ENCODE measurements at places on chromosomes 16 and 17.

GRCh38 chr17:79836510-79836971 is 2.7 kb downstream of the CBX4 start:
- DNase-seq, result no peak

- no peak for DNase-seq
These were observed 9.3 kb downstream of the SBK1 start for GRCh38 chr16:28301620-28302019.

DNA sequence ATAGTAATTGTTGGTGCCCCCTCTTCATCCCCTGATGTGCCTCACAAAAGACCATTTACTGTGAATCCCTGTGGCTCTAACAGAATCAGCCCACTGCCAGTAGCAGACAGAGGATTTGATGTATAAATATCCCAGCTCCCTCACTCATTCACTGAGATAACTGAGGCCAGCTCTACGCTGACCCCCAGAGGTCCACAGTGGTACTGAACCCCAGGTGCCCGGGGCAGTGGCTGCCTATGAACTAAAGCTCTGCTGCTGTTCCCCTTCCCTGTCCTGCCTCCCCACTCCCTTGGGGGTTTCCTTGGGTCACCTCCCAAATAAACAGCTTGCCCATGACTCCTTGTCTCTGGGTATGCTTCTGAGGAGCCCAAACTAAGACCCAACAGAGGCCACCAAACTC is 295.8 kb downstream of the FOXL1 start:
- DNase-seq, result peak; percentile 5

GRCh38 chr17:68248199-68248825 is 469 bp downstream of the AMZ2 start:
- no peak for DNase-seq

DNA sequence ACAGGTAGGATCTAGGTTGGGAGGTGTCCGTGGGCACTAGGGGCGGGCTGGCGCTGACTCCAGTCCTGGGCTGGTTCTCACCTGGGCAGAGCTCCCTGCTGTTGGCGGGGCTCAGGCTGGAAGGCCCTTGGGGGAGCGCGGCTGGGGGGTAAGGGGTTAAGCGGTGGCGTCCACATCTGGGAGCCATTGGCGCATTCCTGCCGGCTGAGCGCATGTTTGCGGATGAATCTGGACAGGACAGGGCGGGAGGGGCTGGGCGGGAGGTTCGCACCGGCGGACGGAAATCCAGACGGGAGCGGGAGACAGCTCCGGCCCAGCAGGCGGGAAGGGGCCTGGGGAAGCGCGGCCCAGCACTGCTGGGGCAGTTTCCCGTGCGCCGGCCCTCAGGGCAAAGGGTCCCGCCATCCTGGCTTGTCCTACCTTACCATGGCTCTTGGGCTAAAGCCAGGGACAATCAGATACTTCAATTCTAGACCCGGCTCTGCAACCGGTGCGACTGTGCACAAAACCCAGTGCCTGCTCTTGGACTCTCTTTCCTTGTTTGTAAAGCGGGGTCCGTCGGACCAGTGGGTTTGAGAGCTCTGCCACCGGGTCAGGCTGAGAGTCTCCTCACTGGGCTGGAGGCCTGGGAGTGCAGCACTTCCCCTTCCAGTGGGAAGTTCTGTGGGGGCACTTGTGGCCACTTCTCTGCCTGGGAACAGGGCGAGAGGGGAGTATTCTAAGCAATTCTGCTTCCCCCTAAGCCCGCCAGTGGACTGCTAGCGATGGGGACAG is 7.8 kb downstream of the RARA start:
- DNase-seq, result no peak

Measured in activated T-cell treated with anti-CD3 and anti-CD28 coated beads for 4 hours (primary cell).